ENCODE measurements at places on chromosomes 6 and 20. TPM values are rescaled to one million over a fixed set of nuclear protein-coding genes. Genes with fewer than 3 reads are reported as not detected.

The ZNF165 gene
- 4.9 TPM for polyA plus RNA-seq

The MCM3 gene
- 150 TPM for polyA plus RNA-seq

The FLRT3 gene
- 162 TPM for polyA plus RNA-seq

The ZBTB2 gene
- polyA plus RNA-seq = 16.5 TPM

The GABRR2 gene
- 2.1 TPM for polyA plus RNA-seq

The SNX3 gene
- 203 TPM for polyA plus RNA-seq

The PREP gene
- polyA plus RNA-seq = 37.0 TPM

The METTL24 gene
- 14.7 TPM for polyA plus RNA-seq

The QKI gene
- polyA plus RNA-seq = 225 TPM

The LY6G5B gene
- polyA plus RNA-seq = 31.1 TPM

The TMC2 gene
- 0.50 TPM for polyA plus RNA-seq

The IRF4 gene
- 0.18 TPM for polyA plus RNA-seq

The PRRT1 gene
- polyA plus RNA-seq = 2.7 TPM

DNA sequence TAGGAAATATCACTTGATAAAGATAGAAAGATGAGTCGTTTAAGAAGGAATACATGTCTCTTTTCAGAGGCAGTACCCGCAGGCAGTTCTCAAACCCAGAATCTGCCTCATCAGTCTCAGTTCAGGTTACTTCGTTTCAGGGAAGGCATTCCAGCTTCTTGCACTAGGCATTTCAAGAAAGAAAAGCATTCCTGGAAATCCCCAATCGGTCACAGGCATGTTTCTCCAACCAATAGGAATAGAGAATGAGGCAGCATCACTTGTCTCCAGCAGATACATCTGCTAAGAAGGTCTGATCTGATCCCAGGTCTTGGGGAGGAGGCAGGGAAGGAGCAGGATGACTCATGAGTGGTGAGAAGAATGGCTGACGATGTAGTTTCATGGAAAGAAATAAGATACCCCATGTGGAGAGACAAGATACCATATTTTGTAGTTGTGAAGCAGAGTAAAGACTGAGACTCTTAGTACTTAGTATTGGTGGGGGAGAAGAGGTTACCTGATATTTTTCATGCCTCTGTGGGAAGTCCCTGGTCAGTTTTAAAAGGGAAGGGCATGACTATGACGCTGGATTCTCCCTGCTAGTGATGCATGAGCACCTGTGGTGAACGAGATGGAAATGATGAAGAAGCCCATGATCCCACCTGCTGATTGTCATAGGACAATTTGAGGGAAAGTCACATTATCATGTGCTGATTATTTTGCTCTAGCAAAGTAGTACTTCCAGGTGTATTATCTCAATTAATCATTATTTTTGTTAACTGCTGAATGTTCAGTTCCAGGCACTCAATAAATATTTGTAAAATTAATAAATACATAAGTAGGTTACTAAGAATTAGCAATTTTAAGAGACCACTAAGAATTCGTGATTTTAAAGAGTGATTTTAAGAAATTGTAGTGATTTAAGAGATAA, 20.3 kb upstream of the HLA-DRB1 start:
- peak; percentile 94 for DNase-seq

DNA sequence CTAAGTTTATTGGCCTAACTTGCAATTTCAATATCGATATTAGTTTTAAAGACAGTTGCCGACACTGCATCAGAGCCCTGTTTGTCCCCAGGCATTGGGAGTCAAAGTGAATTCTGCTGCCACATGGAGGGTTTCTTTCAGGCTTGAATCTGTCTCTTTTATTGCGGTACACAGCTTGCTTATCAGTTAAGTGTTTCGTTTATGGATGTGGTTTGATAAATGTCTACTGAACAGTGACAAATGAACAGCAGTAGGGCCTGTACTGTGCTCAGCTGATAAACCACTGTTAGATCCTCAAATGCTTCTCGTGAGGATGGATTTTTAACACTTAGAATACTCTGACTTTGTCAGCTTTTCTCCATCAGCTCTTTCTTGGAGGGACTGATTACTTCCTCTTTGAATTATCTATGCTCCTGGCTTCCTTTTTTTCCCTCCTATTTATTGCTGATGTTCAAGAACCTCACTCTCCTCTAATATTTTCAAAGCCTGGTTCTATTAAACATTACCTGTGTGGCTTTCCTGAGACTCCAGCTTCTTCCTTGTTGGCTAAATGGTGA, 240.8 kb downstream of the PLCB1 start:
- DNase-seq = no peak

GRCh38 chr6:6686748-6687601, 98.5 kb downstream of the LY86 start:
- DNase-seq = peak; percentile 61

GRCh38 chr6:13357551-13358075, 29.3 kb upstream of the TBC1D7 start:
- DNase-seq = no peak

DNA sequence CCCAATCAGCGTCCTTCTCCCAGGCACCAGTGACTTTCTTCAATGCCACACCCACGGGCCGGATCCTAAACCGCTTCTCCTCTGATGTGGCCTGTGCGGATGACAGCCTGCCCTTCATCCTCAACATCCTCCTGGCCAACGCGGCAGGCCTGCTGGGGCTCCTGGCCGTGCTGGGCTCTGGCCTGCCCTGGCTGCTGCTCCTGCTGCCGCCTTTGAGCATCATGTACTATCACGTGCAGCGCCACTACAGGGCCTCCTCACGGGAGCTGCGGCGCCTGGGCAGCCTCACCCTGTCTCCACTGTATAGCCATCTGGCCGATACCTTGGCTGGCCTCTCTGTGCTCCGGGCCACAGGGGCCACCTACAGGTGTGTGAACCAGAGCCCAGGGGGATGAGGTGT, 9.8 kb downstream of the DLK2 start:
- no peak for DNase-seq

DNA sequence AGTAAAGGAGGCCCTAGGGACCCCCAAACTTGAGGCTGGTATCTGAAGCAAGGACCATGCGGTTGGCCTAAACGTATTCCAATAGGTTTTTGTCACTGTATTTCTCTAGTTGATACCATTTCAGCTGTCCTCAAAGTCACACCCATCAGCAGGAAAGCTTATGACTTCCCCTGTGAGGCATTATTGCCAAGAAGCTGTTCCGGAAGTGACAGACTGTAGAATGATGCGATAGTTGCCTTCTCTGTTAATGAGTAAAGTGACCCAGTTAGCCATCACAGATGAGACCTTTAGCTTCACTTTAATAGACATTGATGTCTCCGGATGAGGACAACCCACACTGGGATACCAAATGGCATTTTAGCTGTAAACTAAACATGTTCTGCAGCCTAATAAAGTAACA, 147.9 kb downstream of the RNGTT start:
- no peak for DNase-seq

- peak; percentile 73 for DNase-seq
These were observed 112.1 kb downstream of the ASXL1 start for GRCh38 chr20:32470025-32470861.

DNA sequence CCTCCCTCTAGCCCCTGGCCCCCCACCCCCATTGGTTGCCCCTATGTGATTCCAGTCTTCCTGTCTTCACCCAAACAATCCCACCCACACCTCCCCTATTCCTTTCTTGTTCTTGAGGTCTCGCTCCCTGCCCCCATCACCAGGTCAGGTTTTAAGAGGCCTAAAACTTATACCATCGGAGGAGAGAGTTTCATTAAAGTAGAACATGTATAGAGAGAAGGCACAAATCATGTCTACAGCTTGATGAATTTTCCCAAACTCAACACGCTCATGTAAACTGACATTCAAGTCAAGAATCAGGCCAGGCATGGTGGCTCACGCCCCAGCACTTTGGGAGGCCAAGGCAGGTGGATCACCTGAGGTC, 44.5 kb downstream of the TGM2 start:
- DNase-seq = no peak

DNA sequence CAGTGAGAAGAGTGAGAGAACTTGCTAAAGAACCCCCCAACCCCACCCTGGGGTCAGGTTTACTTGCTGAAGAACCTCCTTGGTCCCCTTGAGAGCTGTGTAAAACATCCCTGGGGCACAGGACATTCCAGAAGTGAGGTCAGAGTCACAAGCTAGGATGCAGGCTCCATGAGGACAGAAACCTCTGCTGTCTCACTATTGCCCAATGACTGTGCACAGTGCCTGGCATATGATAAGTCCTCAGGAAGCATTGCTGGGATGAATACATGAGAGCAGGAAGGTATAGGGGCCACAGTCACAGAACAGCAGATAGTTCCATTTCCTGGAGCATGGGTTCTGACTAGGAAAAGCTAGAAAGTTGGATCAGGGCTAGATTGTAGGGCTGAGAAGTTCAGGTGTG, 18.4 kb downstream of the NT5E start:
- DNase-seq = no peak

DNA sequence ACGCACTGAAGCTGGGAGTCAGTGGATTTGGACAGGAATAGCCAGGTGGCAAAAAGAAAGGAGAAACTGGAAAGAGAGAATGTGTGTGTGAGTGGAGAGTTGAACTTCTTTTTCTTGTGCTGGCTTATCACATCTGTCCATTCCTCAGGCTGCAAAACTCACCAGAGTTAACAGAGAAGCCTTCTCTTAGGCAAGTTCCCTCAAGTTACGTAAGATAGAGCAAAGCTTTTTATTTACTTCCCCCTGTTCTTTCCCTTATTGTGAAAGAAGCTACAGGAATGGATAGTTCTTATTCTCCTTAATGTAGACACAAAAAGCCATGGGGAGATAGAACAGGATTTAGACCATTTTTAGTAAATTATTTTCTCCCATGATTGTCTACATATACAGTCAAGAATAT, 188.6 kb downstream of the BMP2 start:
- no peak for DNase-seq

DNA sequence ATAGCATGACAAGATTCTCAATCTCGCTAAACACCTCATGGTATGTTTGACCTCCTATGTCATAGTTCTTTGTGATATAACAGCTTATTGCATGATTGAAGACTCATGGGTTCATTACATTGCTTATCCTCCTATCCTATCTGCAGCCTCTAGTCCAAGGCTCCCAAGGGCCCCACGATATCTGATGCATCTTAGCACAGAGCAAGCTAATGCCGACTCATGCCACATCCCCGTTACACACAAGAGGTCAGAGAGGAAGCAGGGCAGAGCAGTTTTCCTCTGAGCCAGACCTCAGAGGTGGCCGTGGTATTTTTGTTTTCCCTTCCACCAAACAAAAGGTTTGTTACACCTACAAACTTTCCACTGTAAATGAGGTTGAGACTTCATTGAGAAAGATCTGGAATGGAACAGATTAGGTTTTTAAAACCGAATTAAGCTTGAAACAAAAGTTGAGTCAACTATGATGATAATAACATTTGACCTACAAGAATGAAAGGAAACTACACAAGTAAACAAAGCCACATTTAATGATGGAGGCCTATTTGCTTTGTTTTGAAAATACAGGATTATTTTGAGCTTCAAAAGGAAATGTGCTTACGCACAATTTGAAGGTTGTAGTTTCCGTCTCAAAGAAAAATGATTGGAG, 133.9 kb upstream of the MYLIP start:
- DNase-seq = no peak

DNA sequence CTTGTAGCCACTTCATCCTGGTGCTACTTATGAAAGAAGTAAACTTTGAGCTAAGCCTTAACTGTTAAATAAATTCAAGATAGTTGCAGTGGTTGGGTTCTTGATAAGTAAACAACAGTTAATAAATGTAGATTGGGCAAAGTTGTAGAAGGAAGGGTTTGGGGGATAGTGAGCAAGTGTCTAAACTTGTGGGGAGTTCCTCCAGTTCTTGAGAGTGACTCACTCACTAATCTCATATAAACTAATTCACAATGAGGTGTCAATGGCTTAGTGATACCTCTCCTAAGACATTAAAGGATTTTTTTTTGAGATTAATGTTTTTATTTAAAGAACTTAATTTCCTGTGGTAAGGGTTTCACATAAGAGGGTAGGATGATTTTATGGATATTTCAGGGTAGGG, 507.4 kb downstream of the BMP2 start:
- DNase-seq = no peak

DNA sequence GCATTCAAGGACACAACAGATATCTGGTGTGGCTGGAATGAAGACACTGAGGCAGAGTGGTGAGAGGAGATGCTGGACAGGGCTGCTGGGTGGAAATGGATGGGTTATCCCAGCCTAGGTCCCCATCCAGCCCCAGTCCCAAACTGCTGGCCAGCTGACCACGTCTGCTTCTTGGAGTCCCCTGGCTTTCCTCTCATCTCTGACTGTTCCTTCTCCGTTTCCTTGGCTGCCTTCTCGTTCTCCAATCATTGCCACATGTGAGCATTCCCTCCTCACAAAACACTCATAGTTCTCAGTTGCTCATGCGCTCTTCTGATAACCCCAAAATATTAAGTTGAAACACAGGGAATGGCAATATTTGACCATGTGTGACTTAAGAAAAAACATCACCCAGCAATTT, 31.5 kb downstream of the MAFB start:
- no peak for DNase-seq

DNA sequence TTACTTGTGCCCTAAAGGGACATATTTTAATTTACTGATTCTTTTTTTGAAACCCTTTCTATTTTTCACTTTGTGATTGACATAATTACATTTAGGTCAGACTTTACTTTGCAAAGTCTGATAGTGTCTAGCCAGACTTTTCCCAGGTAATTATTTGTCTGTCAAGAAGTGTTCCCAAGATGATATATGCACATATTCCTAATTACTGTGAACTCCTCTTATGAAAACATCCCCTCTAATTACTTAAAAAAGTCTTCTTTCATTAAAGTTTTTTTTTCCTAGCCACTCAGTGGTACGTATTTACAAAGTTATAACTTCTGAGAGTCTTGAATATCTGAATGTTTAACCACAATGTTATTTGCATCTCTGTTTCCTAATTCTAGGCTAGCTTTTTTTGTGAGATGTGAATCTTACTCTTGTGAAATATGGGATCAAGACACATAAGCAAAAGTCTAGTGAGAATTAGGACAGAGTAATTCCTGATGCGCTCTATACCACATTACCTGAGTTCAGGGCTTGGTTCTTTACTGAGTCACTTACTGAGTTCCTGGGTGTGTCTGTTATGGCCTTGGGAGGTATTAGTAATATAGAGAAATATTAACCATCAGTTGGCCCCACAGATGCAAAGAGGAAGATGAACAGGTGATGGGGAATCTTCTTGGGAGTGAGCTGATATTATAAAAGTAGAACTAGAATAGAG, 27.9 kb downstream of the FAM83B start:
- DNase-seq = no peak

GRCh38 chr6:139925894-139926641, 551.6 kb upstream of the CITED2 start:
- no peak for DNase-seq

GRCh38 chr6:127173156-127173940, 54.9 kb downstream of the RSPO3 start:
- no peak for DNase-seq

- no peak for DNase-seq
These were observed 1159.8 kb upstream of the EYS start for GRCh38 chr6:66866801-66867200.

DNA sequence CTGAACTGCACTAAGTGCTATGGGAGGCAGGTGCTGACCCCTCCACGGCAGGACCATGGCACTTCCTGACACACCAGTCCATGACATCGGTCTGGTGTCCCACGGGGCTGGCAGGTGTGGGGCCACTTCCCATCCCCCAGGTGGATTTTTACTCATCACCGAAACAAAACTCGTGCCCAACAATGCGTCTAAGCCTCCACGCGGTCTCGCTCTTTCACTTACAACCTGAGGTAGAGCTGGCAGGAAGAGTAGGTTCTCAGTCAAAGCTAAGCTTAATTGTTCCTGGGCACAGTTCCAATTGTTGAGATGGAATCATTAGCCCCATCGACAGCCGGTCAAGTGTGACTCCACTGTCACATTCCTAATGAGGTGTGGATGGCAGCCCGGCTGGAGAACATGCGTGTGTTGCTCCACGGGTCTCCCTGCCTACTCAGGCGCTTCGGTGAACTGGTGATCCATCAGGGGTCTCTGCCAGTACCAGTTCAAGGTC, 125.7 kb downstream of the SLC23A2 start:
- peak; percentile 40 for DNase-seq

- no peak for DNase-seq
These were observed 88.9 kb upstream of the OGFRL1 start for GRCh38 chr6:71199736-71200135.

All from left kidney (tissue), 8 donors.